ENCODE measurements at places on chromosomes 2 and 18.
A peak's percentile ranks its signal among the peaks of the same experiment; 100 is the strongest.

GRCh38 chr18:8041526-8042111, 474.5 kb downstream of the PTPRM start:
- H3K4me1 ChIP-seq = peaks cover 8% of the 10 kb centered on the region
- H3K27me3 ChIP-seq = no peaks in the 10 kb centered on the region
- DNase-seq = no peak
- H3K27ac ChIP-seq = no peak overlapping the region

DNA sequence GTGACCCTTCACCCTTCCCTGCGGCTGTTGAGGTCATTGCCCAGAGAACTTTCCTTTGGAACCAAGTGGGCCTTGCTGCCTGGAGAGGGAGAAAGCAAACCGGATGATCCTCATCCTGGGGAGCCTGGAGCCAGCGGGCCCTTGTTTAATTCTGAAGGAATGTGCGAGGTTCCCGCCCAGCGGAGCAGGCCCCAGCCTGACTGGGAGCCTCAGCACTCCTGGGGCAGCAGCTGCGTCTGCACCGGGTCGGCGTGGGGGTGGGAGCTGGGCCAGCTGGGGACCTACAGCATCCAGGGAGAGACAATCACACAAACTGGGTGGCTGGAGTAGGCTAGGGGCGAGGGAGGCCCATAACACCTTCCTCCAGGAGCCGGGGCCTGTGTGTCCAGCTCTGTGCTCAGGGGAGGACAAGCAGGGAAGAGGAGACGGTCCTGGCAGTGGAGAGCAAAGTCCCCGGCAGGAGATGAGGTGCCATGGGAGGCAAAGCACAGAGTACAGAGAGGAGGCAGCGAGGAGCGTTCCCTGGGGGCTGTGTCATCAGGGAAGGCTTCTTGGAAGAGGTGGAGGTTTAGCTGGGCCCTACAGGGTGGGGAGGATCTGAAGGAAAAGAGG, 61.9 kb upstream of the HAAO start:
- peak overlapping the region; percentile 46 for H3K27ac ChIP-seq
- no peaks in the 10 kb centered on the region for H3K27me3 ChIP-seq
- H3K4me1 ChIP-seq = peaks cover 53% of the 10 kb centered on the region
- DNase-seq = no peak
- H3K4me3 ChIP-seq = no peak overlapping the region

GRCh38 chr2:86062043-86062442, 43.6 kb downstream of the POLR1A start:
- peaks cover 3% of the 10 kb centered on the region for H3K4me1 ChIP-seq
- DNase-seq = no peak
- peaks cover 33% of the 10 kb centered on the region for H3K36me3 ChIP-seq
- H3K4me3 ChIP-seq = no peak overlapping the region
- no peaks in the 10 kb centered on the region for H3K27me3 ChIP-seq

DNA sequence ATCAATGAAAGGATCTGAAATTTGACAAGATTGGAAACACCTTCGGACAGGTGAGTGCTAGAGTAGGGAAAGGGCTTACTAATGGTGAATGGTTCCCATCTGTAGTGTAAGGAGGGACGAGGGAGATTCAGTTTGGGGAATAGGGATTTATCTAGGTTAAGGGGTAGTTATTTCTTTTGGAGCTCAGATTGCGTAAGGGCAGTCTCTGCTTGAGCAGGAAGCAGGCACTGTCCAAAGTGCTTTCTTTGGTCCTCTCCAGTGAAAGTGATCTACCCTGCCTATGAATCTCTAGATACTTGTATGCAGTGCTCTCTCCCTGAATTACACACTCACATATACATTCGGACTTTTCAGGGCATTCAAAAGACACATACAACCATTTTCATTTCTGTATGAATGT, 272.9 kb upstream of the FIGN start:
- H3K27me3 ChIP-seq = no peaks in the 10 kb centered on the region
- no peak for DNase-seq
- H3K4me1 ChIP-seq = no peaks in the 10 kb centered on the region
- no peak overlapping the region for H3K4me3 ChIP-seq

DNA sequence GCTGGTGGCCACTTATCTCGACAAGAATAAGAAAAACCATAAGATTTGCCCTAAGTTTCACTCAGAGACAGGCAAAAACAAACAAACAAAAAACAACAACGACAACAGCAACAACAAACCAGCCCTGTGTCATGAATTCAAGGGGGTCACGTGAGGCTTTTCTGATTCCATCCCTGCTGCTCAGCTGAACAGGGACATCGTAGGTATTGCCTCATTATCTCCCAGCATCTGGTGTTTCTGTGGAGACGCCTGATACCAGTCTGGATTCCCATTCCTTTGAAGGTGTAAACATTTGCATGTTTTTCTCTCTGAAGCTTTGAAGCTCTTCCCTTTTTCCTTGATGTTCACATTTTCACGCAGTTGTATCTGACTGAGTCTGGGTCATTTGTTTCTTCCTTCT, 117.4 kb downstream of the KCNF1 start:
- no peaks in the 10 kb centered on the region for H3K36me3 ChIP-seq
- H3K4me3 ChIP-seq = no peak overlapping the region
- DNase-seq = no peak
- H3K27ac ChIP-seq = no peak overlapping the region
- H3K4me1 ChIP-seq = no peaks in the 10 kb centered on the region
- peaks cover 5% of the 10 kb centered on the region for H3K27me3 ChIP-seq

DNA sequence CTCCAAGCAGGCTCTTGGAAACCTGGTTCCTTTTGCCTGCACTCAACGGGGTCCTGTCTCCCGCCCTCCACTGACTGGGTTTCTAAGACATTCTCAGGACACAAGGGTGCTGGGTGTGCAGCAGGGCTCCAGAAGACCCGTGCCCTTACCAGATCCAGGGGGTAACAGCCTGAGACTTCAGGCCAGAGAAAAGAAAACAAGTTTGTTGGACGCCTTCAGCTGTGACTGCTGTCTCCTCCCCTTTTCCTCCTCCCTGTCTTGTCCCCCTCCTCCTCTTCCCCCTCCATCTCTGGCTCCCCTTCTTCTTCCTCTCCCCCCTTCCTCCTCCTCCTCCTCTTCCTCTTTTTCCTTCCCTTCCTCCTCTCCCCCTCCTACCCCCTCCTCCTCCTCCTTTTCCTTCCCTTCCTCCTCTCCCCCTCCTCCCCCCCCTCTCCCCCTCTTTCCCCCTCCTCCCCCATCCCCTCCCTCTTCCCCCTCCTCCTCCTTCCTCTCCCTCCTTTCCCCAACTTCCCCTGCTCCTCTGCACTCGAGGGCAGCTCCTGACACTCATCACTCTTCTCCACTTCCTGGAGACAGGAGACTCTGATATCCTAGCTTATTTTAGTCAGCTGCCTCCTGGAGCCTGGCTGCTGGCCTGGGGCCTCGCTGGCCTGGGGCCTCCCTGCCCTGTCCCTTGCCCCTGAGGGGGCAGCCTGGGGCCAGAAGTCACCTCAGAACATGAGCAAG, 12.4 kb downstream of the ADRA2B start:
- H3K4me3 ChIP-seq = no peak overlapping the region
- H3K27ac ChIP-seq = no peak overlapping the region
- H3K36me3 ChIP-seq = no peaks in the 10 kb centered on the region
- DNase-seq = no peak
- peaks cover 11% of the 10 kb centered on the region for H3K27me3 ChIP-seq

GRCh38 chr2:236309669-236310029, 45.4 kb upstream of the ASB18 start:
- H3K4me3 ChIP-seq = no peak overlapping the region
- H3K27ac ChIP-seq = no peak overlapping the region
- no peaks in the 10 kb centered on the region for H3K36me3 ChIP-seq
- no peaks in the 10 kb centered on the region for H3K4me1 ChIP-seq
- no peak for DNase-seq
- peaks cover 3% of the 10 kb centered on the region for H3K27me3 ChIP-seq

- H3K27me3 ChIP-seq = no peaks in the 10 kb centered on the region
- H3K36me3 ChIP-seq = no peaks in the 10 kb centered on the region
- no peaks in the 10 kb centered on the region for H3K4me1 ChIP-seq
- DNase-seq = no peak
Observed at GRCh38 chr2:241748468-241749256, 14.2 kb downstream of the D2HGDH start.

DNA sequence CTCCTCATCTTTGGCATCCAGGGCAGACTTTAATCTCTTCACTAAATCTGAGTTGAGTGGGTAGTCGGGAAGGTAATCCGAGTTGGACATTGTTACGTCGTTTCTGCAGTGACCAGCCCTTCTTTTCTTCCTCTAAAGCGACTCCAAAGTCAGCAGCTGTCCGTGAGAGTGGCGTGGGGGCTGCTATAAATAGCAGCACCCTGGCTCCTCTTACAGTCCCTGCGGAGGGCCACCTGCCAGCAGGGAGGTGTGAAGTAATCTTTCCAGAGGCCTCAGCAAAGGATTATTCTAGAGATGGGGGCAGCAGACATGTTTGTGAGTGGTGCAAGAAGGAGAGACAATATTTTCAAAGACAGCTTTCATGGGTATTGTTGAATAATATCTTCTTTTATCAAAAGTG, at the start of gene ASB18:
ASB18 (minus strand) TSS at position 151 of the 400 bp plus-strand sequence; CDS start at position 90, 61 bp downstream.
- no peak for DNase-seq
- H3K36me3 ChIP-seq = no peaks in the 10 kb centered on the region
- no peak within 1 kb of the TSS for H3K27ac ChIP-seq
- H3K4me3 ChIP-seq = no peak within 1 kb of the TSS

GRCh38 chr2:140242889-140243288, 1462.7 kb upstream of the NXPH2 start:
- H3K4me1 ChIP-seq = no peaks in the 10 kb centered on the region
- H3K4me3 ChIP-seq = no peak overlapping the region
- DNase-seq = no peak
- H3K27ac ChIP-seq = no peak overlapping the region
- no peaks in the 10 kb centered on the region for H3K36me3 ChIP-seq

GRCh38 chr18:76493213-76494161, 1.6 kb downstream of the ZNF516 start:
- no peaks in the 10 kb centered on the region for H3K27me3 ChIP-seq
- DNase-seq = no peak
- peaks cover 28% of the 10 kb centered on the region for H3K4me1 ChIP-seq
- peak overlapping the region; percentile 80 for H3K27ac ChIP-seq

GRCh38 chr2:232410238-232410900, 3.7 kb downstream of the ALPG start:
- no peak for DNase-seq
- H3K4me1 ChIP-seq = no peaks in the 10 kb centered on the region
- H3K4me3 ChIP-seq = no peak overlapping the region
- H3K36me3 ChIP-seq = no peaks in the 10 kb centered on the region
- peaks cover 14% of the 10 kb centered on the region for H3K27me3 ChIP-seq
- H3K27ac ChIP-seq = no peak overlapping the region

GRCh38 chr2:134232461-134232860, 21.4 kb upstream of the MGAT5 start:
- H3K27ac ChIP-seq = no peak overlapping the region
- H3K4me3 ChIP-seq = no peak overlapping the region
- no peak for DNase-seq
- no peaks in the 10 kb centered on the region for H3K36me3 ChIP-seq
- no peaks in the 10 kb centered on the region for H3K27me3 ChIP-seq
- H3K4me1 ChIP-seq = peaks cover 20% of the 10 kb centered on the region

DNA sequence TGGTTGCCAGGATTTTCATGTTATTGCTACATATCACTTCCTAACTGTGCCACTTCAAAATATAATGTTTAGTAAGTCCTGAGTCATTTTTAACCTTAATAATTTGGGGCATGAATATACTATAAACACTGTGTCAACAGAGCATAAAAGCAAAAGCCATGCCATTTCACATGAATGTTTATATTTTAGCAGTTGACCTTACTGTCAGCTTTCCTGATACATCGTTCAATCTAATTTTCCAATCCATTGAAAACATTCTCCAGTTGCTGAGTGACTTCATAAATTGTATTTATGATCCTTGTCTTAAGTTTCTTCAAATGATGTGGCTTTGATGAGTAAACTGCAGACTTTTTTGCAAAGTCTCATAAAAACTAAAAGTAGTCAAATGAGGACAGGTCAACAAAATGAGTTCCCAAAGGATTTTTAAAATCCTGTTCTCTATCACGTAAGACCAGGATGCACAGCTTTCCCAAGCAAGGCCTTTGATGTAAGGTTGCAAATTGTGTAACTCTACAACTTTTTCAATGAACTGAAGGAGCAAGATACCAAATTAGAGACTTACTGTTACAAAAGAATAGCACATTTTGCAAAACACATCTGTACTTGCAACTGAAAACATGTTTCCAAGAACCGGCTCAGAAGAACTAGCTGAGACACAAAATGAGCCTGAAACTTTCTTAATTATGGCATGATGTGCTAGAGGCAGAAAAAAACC, 117.7 kb downstream of the SATB2 start:
- H3K27ac ChIP-seq = no peak overlapping the region
- no peaks in the 10 kb centered on the region for H3K4me1 ChIP-seq
- DNase-seq = no peak
- H3K36me3 ChIP-seq = no peaks in the 10 kb centered on the region

- H3K4me3 ChIP-seq = no peak overlapping the region
- H3K27me3 ChIP-seq = no peaks in the 10 kb centered on the region
- DNase-seq = no peak
- no peak overlapping the region for H3K27ac ChIP-seq
- no peaks in the 10 kb centered on the region for H3K36me3 ChIP-seq
- H3K4me1 ChIP-seq = peaks cover 11% of the 10 kb centered on the region
Observed at GRCh38 chr2:164624316-164624715, 3.0 kb upstream of the GRB14 start.

- no peak overlapping the region for H3K4me3 ChIP-seq
- no peaks in the 10 kb centered on the region for H3K36me3 ChIP-seq
- DNase-seq = no peak
- H3K4me1 ChIP-seq = no peaks in the 10 kb centered on the region
Observed at GRCh38 chr2:209808521-209808920, 36.9 kb downstream of the UNC80 start.

- H3K4me1 ChIP-seq = peaks cover 12% of the 10 kb centered on the region
- no peaks in the 10 kb centered on the region for H3K27me3 ChIP-seq
- H3K36me3 ChIP-seq = no peaks in the 10 kb centered on the region
- H3K27ac ChIP-seq = no peak overlapping the region
- H3K4me3 ChIP-seq = no peak overlapping the region
Observed at GRCh38 chr2:55422876-55423665, 3.4 kb upstream of the CCDC88A start.

DNA sequence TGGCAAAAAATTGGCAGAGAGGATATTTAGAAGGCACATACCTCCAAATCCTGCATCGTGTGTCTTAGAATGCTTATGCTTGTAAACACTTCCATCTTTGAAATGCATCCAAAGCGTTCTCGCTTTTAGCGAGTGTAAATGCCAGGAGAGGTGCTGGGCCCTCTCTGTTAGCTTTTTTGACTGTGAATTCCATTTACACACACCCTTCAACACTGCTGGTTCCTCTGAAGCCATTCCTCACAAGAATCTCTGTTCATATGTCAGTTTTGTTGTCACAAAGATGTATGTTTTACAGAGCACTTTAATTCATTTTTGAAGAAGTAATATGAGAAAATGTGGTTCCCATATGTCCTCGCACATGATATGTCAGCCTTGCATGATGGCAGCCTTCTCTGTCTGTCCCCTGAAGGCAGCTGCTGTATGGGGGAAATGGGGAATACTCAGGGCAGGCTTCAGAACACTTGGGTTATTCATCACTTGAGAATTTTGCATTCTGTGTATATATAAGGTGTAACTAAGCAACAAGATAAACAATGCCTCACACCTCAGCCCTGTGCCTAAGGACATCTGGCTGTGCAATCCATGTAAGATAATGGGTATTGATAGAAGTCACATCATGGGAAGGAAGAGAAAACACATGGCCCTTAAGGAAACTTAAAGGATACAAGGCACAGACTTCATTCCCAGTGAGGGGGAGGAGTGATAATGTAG, 52.3 kb downstream of the RAB27B start:
- H3K4me1 ChIP-seq = peaks cover 16% of the 10 kb centered on the region
- peak; percentile 68 for DNase-seq
- H3K27ac ChIP-seq = peak overlapping the region; percentile 65
- H3K27me3 ChIP-seq = no peaks in the 10 kb centered on the region

GRCh38 chr18:13491138-13491537, 235.2 kb downstream of the FAM210A start:
- no peaks in the 10 kb centered on the region for H3K4me1 ChIP-seq
- H3K27ac ChIP-seq = no peak overlapping the region
- H3K36me3 ChIP-seq = no peaks in the 10 kb centered on the region
- no peak overlapping the region for H3K4me3 ChIP-seq

All from keratinocyte (primary cell).